ENCODE measurements at places on chromosomes 4 and X. TPM values are rescaled to one million over a fixed set of nuclear protein-coding genes. Genes with fewer than 3 reads are reported as not detected.
A peak's percentile ranks its signal among the peaks of the same experiment; 100 is the strongest.

Gene SPANXD
- not detected for total RNA-seq

Gene MAOA
- 124 TPM for total RNA-seq

Gene MAGEA2B
- not detected for total RNA-seq

Gene CYTL1
- total RNA-seq = 1.9 TPM

Gene AGTR2
- not detected for total RNA-seq

Gene BGN
- 21.3 TPM for total RNA-seq

DNA sequence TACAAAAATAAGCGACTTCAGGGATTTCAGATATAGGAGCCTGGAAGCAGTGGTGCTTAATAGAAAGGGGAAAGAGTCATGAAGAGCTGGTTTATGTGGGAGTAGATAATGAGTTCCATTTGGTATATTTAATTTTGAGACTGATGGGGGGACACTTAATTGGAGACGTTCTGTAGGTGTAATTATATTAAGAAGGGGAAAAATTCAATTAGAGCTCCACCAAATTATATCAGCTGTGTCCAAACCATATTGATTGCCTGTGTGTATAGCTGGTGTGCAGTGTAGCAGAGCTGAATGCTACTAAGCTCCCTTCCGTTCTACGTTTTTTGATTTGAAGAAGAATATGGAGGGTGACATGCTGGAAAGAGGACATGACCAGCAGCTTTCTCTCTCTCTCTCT, 282.3 kb downstream of the DMD start:
- no peaks in the 10 kb centered on the region for H3K36me3 ChIP-seq
- no peak overlapping the region for H3K27ac ChIP-seq
- no peaks in the 10 kb centered on the region for H3K27me3 ChIP-seq
- no peak overlapping the region for H3K4me3 ChIP-seq
- H3K4me1 ChIP-seq = no peaks in the 10 kb centered on the region
- no peak for DNase-seq

DNA sequence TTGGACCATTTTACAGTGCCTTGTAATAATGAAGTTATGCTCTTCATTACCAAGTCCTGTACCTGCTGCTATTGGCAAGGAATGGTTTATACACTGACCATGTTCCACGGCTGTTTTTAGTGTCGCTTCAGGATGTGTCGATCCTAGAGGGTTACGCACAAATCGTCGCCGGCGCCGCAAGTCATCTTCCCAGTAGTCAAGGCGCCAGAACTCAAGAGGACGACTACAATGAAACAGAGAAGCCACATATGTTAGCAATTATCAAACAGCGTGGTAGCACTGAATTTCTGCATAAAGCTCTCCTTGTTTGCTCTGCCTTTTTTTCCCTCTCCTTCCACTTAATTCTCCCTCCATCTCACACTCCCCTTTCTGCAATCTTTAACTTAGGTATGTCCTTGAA, 17.0 kb downstream of the MAB21L2 start:
- no peak overlapping the region for H3K27ac ChIP-seq
- no peak overlapping the region for H3K4me3 ChIP-seq
- no peaks in the 10 kb centered on the region for H3K4me1 ChIP-seq
- H3K27me3 ChIP-seq = no peaks in the 10 kb centered on the region
- H3K36me3 ChIP-seq = no peaks in the 10 kb centered on the region

- no peaks in the 10 kb centered on the region for H3K4me1 ChIP-seq
- no peak overlapping the region for H3K4me3 ChIP-seq
- no peak overlapping the region for H3K27ac ChIP-seq
- DNase-seq = no peak
Observed at GRCh38 chr4:167555338-167556022, 321.2 kb upstream of the SPOCK3 start.

DNA sequence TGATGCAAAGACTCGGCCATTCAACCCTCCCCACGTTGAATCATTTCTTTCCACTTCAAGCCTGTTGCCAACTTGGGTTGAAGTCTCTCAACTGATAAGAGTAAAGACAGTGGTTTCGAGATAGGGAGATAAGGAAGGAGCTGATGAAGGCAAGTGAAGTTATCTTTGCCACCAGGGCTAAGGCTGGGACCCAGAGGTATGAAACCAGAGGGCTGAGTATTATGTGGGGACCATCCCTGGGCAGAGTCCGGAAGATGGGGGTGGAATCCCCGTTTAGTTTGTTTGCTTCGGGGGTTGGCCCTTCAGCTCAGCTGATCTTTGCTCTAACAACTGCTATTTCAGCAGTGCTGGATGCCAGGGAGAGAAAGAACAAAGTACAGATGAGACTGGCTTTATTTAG, 2.3 kb upstream of the XPNPEP2 start:
- H3K4me3 ChIP-seq = no peak overlapping the region
- no peak overlapping the region for H3K27ac ChIP-seq
- no peaks in the 10 kb centered on the region for H3K36me3 ChIP-seq
- no peak for DNase-seq

GRCh38 chr4:174037049-174037448, 246.4 kb downstream of the FBXO8 start:
- DNase-seq = no peak
- H3K36me3 ChIP-seq = no peaks in the 10 kb centered on the region
- H3K4me3 ChIP-seq = no peak overlapping the region
- no peaks in the 10 kb centered on the region for H3K4me1 ChIP-seq

GRCh38 chrX:101605728-101606127, 12.1 kb downstream of the ARMCX6 start:
- H3K27me3 ChIP-seq = peaks cover 6% of the 10 kb centered on the region
- no peaks in the 10 kb centered on the region for H3K36me3 ChIP-seq
- H3K4me3 ChIP-seq = no peak overlapping the region
- no peaks in the 10 kb centered on the region for H3K4me1 ChIP-seq

- no peaks in the 10 kb centered on the region for H3K36me3 ChIP-seq
- H3K27ac ChIP-seq = no peak overlapping the region
- H3K4me3 ChIP-seq = no peak overlapping the region
Observed at GRCh38 chrX:6729626-6730025, 194.7 kb upstream of the VCX3A start.

DNA sequence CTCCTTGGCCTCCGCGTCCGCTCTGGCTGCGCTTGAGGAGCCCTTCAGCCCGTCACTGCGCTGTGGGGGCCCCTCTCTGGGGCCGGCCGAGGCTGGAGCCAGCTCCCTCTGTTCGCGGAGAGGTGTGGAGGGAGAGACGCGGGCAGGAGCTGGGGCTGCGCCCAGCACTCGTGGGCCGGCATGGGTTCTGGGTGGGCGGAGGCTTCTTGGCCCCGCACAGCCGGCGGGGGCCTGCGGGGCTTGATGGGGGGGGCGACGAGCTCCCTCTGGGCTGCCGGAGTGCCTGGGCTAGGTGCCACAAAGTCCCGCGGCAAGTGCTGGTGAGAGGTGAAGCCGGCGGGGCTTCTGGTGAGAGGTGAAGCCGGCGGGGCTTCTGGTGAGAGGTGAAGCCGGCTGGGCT, 61.9 kb downstream of the ANKRD50 start:
- no peaks in the 10 kb centered on the region for H3K4me1 ChIP-seq
- no peak for DNase-seq
- no peak overlapping the region for H3K27ac ChIP-seq
- H3K4me3 ChIP-seq = no peak overlapping the region

- no peak for DNase-seq
- H3K27me3 ChIP-seq = no peaks in the 10 kb centered on the region
- H3K4me1 ChIP-seq = no peaks in the 10 kb centered on the region
Observed at GRCh38 chrX:150569155-150569477, 695 bp downstream of the MTM1 start.

DNA sequence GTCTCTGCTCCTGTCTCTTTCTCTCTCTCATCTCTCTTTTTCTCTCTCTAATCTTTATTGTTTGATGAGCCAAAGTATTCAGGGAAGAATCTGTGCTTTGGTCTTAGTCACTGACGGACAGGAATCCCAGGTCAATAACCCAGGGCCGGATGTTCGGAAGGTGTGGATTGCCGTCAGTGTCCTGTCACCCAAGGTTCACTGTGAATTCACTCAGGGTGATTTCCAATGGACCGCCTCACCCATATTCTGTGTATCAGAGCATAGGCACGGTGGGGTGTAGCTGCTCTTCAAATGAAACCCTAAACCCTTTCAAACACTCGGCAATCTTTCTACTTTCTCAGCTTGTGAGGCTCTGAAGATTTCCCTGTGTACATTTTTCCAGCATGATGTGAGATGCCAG, 144.6 kb upstream of the GPC4 start:
- H3K27ac ChIP-seq = no peak overlapping the region
- no peaks in the 10 kb centered on the region for H3K4me1 ChIP-seq
- peaks cover 20% of the 10 kb centered on the region for H3K27me3 ChIP-seq
- no peak for DNase-seq
- H3K4me3 ChIP-seq = no peak overlapping the region

GRCh38 chr4:78297116-78297800, 240.1 kb downstream of the FRAS1 start:
- DNase-seq = no peak
- no peak overlapping the region for H3K4me3 ChIP-seq
- no peaks in the 10 kb centered on the region for H3K4me1 ChIP-seq
- no peaks in the 10 kb centered on the region for H3K36me3 ChIP-seq
- H3K27me3 ChIP-seq = no peaks in the 10 kb centered on the region
- peak overlapping the region; percentile 47 for H3K27ac ChIP-seq

DNA sequence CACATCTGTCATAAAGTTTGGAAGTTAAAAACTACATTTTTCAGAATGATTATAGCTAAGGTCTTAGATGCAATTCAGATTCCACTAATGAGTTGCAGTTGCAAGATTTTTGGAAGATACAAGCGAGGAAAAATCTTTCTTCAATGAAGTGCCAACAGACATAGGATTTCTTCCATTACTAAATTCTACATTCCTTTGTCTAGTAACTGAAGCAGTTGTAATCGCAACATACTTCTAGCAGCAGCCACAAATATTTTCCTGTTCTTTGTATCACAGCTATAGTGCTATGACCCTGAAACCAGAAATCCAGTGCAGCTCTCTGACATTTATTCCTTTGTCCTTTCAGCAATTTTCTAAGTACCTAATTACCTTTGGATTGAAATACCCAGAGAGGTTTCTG, 225.2 kb upstream of the SLIT2 start:
- no peaks in the 10 kb centered on the region for H3K36me3 ChIP-seq
- no peak overlapping the region for H3K4me3 ChIP-seq
- DNase-seq = no peak
- no peaks in the 10 kb centered on the region for H3K4me1 ChIP-seq
- no peaks in the 10 kb centered on the region for H3K27me3 ChIP-seq
